ENCODE measurements at places on chromosomes 7 and 10. TPM values are rescaled to one million over a fixed set of nuclear protein-coding genes. Genes with fewer than 3 reads are reported as not detected.

- no peak overlapping the region for H3K27ac ChIP-seq
- peaks cover 6% of the 10 kb centered on the region for H3K27me3 ChIP-seq
- no peaks in the 10 kb centered on the region for H3K4me1 ChIP-seq
- DNase-seq, result no peak
These were observed 49.2 kb downstream of the ODAD2 start for GRCh38 chr10:27949528-27950241.

DNA sequence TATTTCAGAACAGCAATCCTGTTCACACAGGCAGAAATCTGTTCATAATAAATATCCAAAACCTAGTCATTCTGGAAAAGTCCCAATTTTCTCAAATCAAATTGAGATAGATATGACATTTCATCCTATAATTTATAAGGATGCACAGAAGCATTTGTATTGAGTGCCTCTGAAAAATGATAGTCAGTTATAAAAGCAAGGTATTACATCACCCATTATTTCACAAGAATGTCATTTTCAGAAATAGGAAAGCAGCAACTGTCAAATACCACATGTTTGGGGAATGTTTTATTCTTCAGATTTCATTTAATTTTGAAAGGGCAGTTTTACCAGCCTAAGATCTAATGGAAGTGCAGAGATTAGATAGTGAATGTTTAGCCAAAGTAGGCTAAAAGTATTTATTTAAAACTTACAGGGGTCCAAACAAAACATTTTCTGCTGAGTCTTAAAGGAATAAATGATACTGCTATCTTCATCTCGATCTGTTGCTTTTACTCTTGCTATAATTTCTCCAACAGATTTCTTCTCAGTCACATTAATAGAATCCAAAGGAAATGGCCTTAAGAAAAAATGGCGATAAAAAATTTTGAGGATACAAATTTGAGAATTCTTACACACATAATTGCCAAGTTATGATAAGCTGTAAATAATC is 185.8 kb downstream of the HGF start:
- no peak overlapping the region for H3K4me3 ChIP-seq
- no peaks in the 10 kb centered on the region for H3K4me1 ChIP-seq
- no peak overlapping the region for H3K27ac ChIP-seq

The SPACDR gene
- 1.0 TPM for total RNA-seq

The AKR1C8 gene
- total RNA-seq, result not detected

The VPS37D gene
- total RNA-seq, result 0.44 TPM

- H3K36me3 ChIP-seq, result no peaks in the 10 kb centered on the region
- H3K4me1 ChIP-seq, result no peaks in the 10 kb centered on the region
- H3K27me3 ChIP-seq, result no peaks in the 10 kb centered on the region
- no peak for DNase-seq
- H3K27ac ChIP-seq, result no peak overlapping the region
- no peak overlapping the region for H3K4me3 ChIP-seq
These were observed 52.4 kb upstream of the EEPD1 start for GRCh38 chr7:36100634-36101033.

DNA sequence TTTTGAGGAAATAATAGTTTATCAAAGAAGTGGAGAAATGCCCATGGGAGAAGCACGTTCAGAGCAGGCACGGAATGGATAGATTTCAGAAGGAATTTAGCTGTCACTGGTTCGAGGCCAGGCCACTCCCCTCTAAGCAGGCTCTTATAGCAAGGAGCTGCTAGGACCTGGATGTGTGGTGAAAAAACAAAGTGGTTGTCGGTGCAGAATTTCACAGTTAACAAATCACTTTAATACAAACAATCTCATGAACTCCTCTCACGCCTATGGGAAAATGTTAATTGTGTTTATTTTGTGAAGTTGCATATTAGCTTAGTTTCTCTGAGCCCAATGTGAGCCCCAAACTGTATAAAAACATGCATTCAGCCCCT is 176.3 kb downstream of the PKD1L1 start:
- no peaks in the 10 kb centered on the region for H3K36me3 ChIP-seq
- no peak for DNase-seq
- H3K27me3 ChIP-seq, result peaks cover 4% of the 10 kb centered on the region
- no peak overlapping the region for H3K27ac ChIP-seq
- H3K4me3 ChIP-seq, result no peak overlapping the region

- H3K4me1 ChIP-seq, result no peaks in the 10 kb centered on the region
- H3K4me3 ChIP-seq, result no peak overlapping the region
- peaks cover 10% of the 10 kb centered on the region for H3K27me3 ChIP-seq
- no peaks in the 10 kb centered on the region for H3K36me3 ChIP-seq
These were observed 157.7 kb upstream of the PRR15 start for GRCh38 chr7:29405891-29406290.

DNA sequence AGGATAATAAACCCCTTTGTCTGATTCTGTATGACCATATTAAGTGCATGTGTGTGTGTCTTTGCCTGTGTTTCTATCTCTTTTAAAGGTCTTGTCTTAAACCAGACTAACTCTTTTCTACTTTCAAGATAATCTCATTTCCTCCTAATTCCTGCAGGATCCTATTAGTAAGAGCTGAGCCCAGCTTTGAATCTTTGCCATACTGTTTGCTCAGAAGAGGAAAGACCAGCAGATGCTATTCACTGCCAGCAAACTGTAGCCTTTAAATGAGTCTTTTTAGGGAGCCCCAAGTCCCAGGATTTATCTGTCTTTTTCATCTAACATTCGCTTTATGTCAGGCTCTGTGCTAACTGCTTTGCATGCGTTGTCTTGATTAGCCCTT is 2.9 kb downstream of the GPR158 start:
- no peak overlapping the region for H3K4me3 ChIP-seq
- H3K27me3 ChIP-seq, result peaks cover 65% of the 10 kb centered on the region
- peaks cover 4% of the 10 kb centered on the region for H3K36me3 ChIP-seq
- no peak overlapping the region for H3K27ac ChIP-seq

GRCh38 chr7:6350433-6351058 is 78.1 kb upstream of the CYTH3 start:
- no peak overlapping the region for H3K27ac ChIP-seq
- H3K36me3 ChIP-seq, result peaks cover 2% of the 10 kb centered on the region
- peaks cover 4% of the 10 kb centered on the region for H3K27me3 ChIP-seq
- DNase-seq, result no peak

DNA sequence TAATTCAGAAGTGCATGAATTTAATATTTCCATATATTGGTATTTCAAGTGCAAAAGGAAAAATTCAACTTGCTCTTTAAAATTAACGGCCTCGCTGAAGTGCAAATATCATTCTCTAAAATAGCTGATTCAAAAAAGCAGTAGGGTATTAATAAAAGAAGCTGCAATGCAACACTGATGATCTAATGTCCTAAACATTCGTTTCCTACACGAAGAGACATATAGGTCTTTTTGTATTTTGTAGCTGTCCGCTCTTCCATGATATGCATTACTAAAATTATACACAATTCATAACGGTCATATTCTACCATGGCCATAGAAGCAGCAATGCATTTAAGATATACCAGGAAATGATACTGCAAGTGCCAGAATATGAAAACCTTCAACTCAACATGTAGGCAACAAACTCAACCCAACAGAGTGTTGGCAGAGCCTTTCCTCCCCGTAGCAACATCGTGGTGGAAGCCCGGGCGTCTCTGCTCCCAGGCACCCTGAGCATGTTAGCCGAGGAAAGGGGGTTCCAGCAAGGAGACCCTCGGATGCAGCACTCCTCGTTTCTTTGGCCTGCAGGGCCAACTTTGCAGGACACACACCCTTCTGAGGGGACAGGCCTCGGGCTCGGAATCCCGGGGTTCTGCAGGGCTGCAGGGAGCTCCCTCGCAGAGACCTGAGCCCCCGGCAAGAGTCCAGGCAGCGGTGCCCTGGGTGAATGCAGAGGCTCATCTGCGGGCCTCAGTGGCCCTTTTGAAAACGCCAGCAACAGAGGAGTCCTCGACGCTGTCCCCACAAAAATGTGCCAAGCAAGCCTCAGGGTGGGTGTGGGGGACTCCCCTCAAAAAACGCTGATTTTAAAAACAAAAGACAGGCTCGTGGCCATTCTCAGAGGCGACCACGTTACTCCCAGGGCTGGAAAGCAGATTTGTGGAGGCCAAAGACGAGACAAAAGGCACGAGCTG is 1.6 kb downstream of the FAM171A1 start:
- no peaks in the 10 kb centered on the region for H3K36me3 ChIP-seq
- no peak for DNase-seq
- no peak overlapping the region for H3K27ac ChIP-seq
- H3K4me3 ChIP-seq, result peak overlapping the region; percentile 76

DNA sequence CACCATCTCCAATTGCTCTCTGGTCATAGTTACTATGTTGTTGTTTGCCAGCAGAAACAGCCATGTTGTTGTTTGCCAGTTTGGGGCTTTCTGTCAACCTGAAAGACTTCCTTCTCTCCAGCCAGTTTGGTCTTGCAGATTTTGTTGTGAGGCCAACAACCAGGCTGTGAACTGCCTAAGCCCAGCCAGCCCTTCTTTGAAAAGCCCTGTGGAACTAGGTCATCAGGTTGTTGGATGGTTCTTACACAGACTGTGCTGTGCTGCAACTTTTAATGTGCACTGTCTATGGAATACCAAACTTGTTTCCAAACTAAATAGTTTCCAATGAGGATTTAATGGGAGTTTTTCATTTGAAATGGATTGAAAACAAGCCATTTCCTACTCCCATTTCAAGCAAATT is 592.7 kb upstream of the GALNT17 start:
- no peaks in the 10 kb centered on the region for H3K36me3 ChIP-seq
- H3K27ac ChIP-seq, result no peak overlapping the region
- no peaks in the 10 kb centered on the region for H3K27me3 ChIP-seq
- H3K4me3 ChIP-seq, result no peak overlapping the region

GRCh38 chr10:88526501-88527105 is 56.5 kb downstream of the RNLS start:
- DNase-seq, result no peak
- peaks cover 1% of the 10 kb centered on the region for H3K36me3 ChIP-seq
- no peaks in the 10 kb centered on the region for H3K4me1 ChIP-seq
- no peak overlapping the region for H3K4me3 ChIP-seq

GRCh38 chr10:30062090-30062489 is 2.7 kb upstream of the JCAD start:
- no peak overlapping the region for H3K4me3 ChIP-seq
- H3K27ac ChIP-seq, result no peak overlapping the region
- peaks cover 2% of the 10 kb centered on the region for H3K36me3 ChIP-seq
- peaks cover 74% of the 10 kb centered on the region for H3K27me3 ChIP-seq
- no peaks in the 10 kb centered on the region for H3K4me1 ChIP-seq

The HECW1 gene
- total RNA-seq, result not detected

DNA sequence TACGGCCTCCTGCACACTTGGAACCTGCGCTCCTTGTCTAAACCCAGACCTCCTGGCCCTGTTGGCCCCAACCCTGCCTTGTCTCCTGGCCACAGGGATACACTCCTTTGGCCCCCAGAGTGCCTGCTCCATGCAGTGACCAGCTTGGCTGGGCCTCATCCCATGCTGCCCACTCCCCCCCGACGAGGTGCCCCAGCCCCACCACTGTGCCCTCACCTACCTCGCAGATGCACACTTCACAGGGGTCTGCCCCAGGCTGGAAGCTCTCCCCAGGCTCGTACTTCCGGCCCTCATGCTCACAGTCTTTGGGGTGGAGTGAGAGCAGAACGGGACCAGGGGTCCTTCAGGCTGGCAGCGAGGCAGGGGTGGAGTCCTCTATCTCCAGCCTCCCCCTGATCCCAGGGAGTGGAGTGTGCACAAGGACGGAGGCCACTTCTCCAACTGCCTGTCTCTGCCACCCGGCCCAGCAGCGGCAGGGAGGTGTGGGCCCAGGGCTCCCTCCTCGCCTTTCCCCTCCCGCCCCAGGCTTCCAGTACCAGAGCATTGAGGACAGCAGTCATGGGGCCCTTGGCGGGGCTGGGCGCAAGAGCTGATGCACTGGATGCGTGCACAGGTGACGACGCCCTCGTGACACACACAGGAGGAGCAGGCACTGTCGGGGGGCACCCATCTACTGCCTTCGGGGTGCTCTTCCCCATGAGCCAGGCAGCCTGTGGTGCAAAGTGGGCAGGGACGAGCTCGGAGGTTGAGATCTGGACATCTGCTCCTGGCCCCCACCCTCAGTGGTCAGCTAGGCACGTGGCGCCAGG is 22.1 kb downstream of the ATP6V1F start:
- H3K4me3 ChIP-seq, result no peak overlapping the region
- H3K27ac ChIP-seq, result no peak overlapping the region
- H3K36me3 ChIP-seq, result no peaks in the 10 kb centered on the region

- DNase-seq, result no peak
- H3K36me3 ChIP-seq, result no peaks in the 10 kb centered on the region
- H3K27ac ChIP-seq, result no peak overlapping the region
These were observed 135.6 kb upstream of the RET start for GRCh38 chr10:42941295-42941644.

The NDUFA5 gene
- total RNA-seq, result 70.8 TPM

GRCh38 chr7:19464241-19464640 is 244.6 kb downstream of the POLR1F start:
- H3K27ac ChIP-seq, result no peak overlapping the region
- H3K27me3 ChIP-seq, result no peaks in the 10 kb centered on the region
- no peaks in the 10 kb centered on the region for H3K36me3 ChIP-seq
- no peak overlapping the region for H3K4me3 ChIP-seq

GRCh38 chr7:39102234-39102633 is 124.5 kb downstream of the POU6F2 start:
- no peak for DNase-seq
- H3K36me3 ChIP-seq, result no peaks in the 10 kb centered on the region
- no peaks in the 10 kb centered on the region for H3K4me1 ChIP-seq
- no peak overlapping the region for H3K27ac ChIP-seq
- no peaks in the 10 kb centered on the region for H3K27me3 ChIP-seq

- no peak for DNase-seq
- no peak overlapping the region for H3K4me3 ChIP-seq
- no peaks in the 10 kb centered on the region for H3K27me3 ChIP-seq
- H3K4me1 ChIP-seq, result peaks cover 4% of the 10 kb centered on the region
- no peak overlapping the region for H3K27ac ChIP-seq
These were observed 109.5 kb upstream of the ITGB1 start for GRCh38 chr10:33067481-33067880.

DNA sequence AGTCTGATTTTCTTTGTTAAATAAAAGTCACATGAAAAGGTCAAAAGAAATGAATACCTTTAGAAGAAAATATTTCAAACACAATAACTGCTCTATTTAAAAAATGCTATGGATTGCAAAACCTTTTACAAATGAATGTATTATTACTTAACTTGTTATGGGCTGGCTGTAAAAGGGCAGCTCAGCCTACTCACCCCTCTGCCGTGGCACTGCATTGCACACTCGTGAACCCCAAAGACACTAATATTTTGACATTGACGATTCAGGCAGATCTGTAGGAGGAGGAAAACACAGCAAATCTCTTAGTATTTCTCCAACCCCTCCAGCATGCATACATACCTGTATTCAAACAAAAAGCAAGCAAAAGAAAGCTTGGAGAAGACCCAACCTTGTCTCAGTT is 149.5 kb downstream of the FANK1 start:
- no peak overlapping the region for H3K27ac ChIP-seq
- peaks cover under 1% of the 10 kb centered on the region for H3K27me3 ChIP-seq
- peaks cover 13% of the 10 kb centered on the region for H3K4me1 ChIP-seq
- H3K4me3 ChIP-seq, result no peak overlapping the region

DNA sequence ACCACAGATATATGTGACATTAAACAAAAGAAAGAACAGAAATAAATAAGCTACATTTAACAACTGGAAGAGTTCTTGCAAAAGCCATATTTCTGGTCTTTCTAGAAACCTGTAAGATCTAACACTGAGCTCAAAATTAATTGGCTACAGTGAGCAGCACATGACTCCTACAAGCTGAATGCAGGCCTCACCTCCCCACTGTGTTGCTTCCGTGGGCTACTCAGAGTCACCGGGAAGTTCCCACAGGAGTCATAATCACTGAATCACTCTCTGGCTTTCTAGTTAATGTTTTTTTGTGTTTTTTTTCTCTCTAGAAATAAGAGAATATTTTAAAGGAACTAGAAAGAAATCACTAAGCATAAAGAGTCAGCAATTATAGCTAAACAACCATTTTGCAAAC is 10.2 kb upstream of the MRPS24 start:
- no peak for DNase-seq
- H3K4me1 ChIP-seq, result no peaks in the 10 kb centered on the region
- peaks cover 22% of the 10 kb centered on the region for H3K36me3 ChIP-seq
- H3K27me3 ChIP-seq, result no peaks in the 10 kb centered on the region
- H3K27ac ChIP-seq, result no peak overlapping the region
- H3K4me3 ChIP-seq, result no peak overlapping the region

The FAM241B gene
- 9.9 TPM for total RNA-seq
